ENCODE measurements at places on chromosomes 3 and 15.

DNA sequence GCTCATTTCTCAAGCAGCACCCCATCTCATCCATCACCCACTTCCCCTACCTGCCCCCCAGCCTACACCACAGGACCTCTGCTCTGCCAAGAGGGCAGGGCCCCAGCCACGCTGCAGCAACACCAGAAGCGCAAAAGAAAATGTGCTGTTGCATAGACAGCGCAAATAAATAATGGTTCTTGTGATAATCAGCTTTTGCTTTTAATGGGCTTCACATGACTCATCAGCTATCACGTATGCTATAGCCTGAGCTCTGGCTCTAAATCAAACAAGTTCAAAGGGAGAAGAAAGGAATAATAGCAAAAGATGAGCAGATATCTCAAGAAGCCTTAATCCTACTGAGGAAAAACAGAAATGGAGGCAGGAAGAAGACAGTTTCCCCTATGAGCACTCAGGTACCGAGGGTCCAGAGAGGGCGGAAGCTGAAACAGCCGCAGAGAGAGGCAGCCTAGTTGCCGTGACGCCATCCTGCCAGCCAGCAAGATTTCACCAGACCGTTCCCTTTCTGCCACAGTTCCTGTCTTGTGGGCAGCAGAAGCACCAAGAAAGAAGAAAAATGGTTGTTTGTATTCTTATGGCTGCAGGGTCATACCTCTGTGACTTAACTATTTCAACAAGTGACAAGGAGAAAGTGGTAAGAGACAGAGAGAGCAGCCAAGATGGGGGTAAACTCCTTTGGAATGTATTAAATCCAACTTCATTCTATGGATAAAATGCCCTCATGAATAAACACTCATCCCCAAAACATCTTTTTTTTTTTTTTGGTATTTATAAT is 22.0 kb downstream of the RAB27A start:
- no peak for DNase-seq

DNA sequence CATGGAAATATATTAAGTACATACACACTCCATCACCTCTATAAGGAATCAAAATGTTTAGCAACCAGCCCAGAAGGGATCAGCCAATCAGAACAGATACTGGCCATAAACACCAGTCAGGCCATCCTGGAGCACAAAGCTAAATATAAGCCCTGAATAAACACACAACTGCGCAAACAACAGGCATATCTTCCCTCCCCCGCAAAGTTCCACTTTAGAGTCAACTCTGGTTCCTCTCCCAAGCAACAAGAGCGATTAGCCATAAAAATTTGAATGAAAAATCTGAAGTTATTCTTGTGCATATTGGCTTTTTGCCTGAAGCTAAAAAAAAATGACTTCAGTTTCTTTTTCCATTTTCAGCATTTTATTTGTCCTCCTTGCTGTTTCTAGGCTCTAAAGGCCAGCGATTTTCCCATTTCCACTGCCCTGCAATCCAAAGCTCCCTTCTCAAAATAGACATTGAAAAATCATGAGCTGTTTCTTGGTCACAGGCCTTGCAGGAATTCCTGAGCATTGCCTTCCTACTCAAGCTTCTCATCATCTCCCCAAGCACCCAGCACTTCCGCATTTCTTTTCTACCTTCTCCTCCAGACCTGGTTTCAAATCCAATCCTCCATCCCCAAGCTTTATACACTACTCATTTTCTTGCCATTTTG is 247.9 kb downstream of the ZMAT3 start:
- no peak for DNase-seq

DNA sequence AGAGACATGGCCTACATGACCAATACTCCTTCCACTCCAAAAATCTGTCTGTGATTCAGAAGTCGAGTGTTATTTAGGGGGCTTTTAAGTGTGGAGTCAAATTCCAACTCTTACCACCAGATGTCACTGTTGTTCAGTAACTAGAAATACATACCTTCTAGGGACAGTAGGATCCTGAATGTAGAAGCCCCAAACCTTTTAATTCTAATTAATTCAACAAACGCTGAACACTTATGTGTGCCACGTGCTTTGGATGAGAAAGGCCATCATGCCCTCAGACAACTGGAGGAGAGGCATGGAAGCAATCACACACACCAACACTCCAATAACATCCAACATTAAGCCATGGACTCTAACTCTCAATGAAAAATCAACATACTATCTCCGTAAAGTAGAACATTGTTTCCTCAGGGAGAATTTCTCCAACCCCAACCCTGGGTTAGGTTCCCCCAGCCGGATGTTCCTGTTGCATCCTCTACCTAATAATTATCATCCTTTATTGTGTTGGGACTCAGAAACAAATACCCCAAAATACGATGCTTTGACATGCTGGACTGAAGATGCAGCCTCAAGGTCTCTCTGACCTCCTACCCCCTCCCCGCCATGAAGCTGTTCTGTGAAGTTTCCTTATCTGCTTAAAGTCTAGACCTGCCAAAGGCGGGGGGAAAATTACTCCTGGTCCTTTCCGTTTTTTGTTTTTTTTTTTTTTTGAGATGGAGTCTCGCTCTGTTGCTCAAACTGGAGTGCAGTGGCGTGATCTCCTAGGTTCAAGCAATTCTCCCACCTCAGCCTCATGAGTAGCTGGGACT is 8.0 kb upstream of the CCDC13 start:
- peak; percentile 40 for DNase-seq

DNA sequence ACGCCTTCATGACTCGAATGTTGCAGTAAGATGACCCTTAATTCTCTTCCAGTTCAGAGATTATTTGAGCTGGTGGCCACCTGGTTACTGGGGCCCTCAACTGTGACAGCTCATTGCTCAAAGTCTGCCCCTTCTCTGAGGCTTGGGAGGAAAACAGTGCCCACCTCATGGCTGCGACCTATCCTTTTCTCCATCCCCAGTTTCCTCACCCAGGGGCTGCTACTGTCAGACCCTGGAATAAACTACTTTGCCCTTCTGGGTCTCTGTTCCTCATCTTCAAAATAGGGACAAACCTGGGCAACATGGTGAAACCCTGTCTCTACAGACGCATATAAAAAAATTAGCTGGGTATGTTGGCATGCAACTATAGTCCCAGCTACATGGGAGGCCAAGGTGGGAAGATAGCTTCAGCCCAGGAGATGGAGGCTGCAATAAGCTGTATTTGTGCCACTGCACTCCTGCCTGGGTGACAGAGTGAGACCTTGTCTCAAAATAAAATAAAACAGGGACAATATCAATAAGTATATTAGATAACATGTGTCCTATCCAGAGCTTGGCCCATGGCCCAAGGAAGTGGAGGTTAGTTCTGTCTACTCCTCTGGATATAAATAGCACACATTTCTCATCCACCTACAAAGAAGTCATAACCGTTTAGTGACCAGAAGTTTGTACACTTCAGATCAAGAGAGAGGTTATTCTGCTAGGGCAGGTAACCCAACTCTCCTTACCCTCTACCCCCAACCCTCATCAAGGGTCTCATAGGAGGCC is 2.2 kb upstream of the RASL12 start:
- DNase-seq = no peak

- peak; percentile 32 for DNase-seq
These were observed 52.8 kb downstream of the CDIN1 start for GRCh38 chr15:36632226-36632625.

GRCh38 chr3:46301122-46301835 is 52.6 kb upstream of the CCR2 start:
- no peak for DNase-seq

GRCh38 chr3:45164056-45164455 is 17.9 kb upstream of the CDCP1 start:
- DNase-seq = no peak

- no peak for DNase-seq
These were observed 878 bp downstream of the SPPL2A start for GRCh38 chr15:50764461-50765194.

GRCh38 chr3:64351713-64352638 is 126.7 kb upstream of the PRICKLE2 start:
- no peak for DNase-seq

- DNase-seq = no peak
These were observed 473.5 kb downstream of the RBMS3 start for GRCh38 chr3:29754346-29754745.

DNA sequence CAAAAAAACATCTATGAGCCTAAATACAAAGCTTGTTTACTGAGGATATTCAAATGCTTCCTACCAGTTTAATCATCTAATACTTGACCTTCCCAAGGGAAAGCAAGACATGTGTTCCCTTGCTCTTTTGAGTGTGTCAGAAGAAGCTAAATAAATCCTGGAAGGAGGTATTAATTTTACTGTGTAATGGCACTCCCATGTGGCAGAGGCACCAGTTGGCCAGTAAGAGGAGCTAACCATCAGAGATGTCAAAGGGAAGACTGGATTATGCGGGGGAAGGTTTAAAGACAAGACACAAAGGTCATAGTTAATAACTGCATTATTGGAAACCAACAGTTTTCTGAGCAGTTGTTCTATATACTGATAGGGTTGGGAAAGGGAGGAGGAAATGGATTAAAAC is 125.1 kb downstream of the SUCLG2 start:
- DNase-seq = no peak

GRCh38 chr3:156633335-156633734 is 41.1 kb upstream of the TIPARP start:
- peak; percentile 70 for DNase-seq

GRCh38 chr3:39101022-39101689 is 6.3 kb downstream of the GORASP1 start:
- DNase-seq = no peak

- no peak for DNase-seq
These were observed 81.4 kb downstream of the SEMA5B start for GRCh38 chr3:122946185-122946584.

DNA sequence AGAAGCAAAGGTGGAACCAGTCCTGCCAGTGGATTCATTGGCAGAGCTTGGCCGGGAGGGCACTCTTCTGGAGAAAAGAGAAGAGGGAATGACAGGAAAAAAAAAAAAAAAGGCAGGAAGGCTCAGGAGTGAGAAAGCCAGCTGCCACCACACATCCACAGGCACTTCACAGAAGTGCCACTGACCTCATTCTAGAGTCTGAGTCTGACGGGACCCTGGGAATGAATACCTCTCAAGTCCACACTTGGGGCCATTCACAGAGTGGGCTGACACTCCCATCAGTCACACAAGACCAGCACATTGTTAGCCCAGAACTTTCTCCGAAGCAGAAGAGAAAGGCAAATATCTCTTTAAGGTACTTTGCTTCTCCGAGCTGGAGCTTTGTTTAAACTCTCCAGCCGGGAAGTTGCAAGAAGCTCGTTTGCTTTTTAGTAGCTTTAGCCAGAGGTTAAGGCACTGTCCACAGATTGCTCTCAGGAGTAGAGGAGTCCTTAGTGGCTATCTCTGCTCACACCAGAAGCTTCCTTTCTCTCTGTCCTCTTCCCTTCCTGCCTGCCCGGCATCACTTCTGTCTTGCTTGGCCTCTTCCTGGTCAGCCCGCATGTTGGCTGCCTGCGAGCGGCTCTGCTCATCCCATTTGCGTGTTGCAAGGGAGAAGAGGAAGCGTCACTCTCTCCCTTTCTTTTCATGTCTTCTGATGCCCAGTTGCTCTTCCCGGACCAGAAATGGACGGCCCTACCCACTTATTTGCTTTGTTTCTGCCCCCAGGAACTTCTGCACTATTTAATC is 53.8 kb downstream of the CMTM6 start:
- no peak for DNase-seq

DNA sequence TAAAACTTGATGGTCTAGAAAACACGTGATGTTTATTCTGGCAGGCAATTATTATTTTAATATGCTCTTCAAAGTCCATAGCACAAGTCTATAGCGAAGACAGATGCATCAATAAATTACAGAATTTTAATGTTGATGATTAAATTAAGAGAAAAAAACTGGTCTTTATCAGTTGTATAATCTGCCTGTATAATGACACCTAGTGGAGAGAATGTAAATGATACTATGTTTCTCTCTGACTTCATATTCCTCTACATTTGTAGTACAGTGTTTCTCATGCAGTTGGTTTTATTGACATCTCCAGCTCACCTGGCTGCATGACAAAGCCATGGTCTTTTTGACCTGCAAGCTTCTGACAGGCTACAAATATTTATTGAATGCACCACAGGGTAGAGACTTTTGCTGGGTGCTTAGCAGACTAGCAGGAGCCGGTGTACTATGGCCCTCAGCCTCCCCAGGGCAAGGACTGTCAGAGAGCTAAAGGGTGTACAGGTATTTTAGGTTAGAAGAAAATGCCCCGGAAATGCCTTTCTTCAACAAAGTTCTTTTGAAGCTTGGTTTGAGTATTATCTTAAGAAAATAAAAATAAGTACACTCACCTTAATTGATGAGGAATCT is 289.9 kb downstream of the GAP43 start:
- DNase-seq = no peak

DNA sequence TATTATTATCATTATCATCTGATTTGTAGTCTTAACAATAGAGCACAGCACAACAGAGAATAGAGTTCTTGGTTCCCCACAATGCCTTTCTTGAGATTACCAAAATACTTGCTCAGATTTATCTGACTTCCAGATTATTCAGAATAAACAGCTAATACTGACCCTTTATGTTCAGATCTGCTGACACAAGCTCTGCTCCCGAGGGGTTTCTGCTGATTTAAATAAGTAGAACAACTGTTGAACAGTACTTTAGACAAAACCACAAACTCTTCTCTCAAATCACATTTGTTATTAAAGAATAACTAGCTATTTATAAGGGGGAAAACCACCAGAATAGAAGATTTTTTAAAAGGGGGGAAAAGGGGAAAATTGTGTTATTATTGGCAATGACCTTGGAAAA is 380.2 kb upstream of the ATP11B start:
- DNase-seq = no peak

- no peak for DNase-seq
These were observed 71.9 kb upstream of the RNU6-1 start for GRCh38 chr15:67911727-67912126.

Data from GM04504 (cell line).